ENCODE measurements at places on chromosomes 6 and 20.

- no peak for DNase-seq
Observed at GRCh38 chr6:139659711-139660110, 285.3 kb upstream of the CITED2 start.

- DNase-seq, result no peak
Observed at GRCh38 chr6:112044196-112044595, 9.7 kb upstream of the CCN6 start.

DNA sequence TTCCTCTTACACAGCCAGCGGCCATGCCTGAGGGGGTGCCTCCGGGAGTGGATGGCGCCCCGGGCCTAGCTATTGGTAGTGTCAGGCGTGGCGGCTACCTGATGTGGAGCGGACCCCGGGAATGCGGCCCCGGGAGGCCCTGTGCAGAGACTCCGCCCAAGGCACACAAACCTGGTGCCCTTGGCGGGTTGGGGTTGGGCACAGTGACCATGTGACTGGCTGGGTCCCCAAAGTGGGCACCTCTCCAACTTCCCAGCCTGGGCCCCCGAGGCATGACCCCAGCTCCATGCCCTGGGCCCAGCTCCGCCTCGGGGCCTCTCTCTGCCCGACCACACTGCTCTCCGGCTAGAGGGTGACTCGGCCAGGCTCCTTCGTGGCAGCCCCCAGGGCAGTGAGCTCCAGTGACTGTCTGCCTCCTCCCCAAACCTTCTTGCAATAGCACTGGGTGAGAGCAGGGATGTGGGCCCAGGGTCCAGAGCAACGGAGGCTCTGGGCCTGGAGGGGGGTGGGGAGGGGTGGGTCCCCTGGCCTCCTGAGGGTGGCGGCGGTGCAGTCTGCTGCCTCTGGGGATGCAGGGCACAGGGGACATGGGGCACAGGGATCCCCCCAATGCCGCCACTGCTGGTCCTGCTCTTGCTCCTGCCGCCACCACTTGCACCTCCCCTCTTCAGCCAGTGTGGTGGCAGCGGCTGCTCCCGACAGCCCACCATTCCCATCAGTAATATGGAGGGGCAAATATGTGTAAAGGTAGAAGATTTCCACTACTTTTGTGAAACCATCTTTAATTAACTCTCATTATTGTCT lies 942.9 kb upstream of the EPHA7 start:
- no peak for DNase-seq

GRCh38 chr20:58569241-58570125 lies 54.3 kb upstream of the APCDD1L start:
- DNase-seq, result no peak

- no peak for DNase-seq
Observed at GRCh38 chr6:96016334-96017069, 728 bp downstream of the FUT9 start.

DNA sequence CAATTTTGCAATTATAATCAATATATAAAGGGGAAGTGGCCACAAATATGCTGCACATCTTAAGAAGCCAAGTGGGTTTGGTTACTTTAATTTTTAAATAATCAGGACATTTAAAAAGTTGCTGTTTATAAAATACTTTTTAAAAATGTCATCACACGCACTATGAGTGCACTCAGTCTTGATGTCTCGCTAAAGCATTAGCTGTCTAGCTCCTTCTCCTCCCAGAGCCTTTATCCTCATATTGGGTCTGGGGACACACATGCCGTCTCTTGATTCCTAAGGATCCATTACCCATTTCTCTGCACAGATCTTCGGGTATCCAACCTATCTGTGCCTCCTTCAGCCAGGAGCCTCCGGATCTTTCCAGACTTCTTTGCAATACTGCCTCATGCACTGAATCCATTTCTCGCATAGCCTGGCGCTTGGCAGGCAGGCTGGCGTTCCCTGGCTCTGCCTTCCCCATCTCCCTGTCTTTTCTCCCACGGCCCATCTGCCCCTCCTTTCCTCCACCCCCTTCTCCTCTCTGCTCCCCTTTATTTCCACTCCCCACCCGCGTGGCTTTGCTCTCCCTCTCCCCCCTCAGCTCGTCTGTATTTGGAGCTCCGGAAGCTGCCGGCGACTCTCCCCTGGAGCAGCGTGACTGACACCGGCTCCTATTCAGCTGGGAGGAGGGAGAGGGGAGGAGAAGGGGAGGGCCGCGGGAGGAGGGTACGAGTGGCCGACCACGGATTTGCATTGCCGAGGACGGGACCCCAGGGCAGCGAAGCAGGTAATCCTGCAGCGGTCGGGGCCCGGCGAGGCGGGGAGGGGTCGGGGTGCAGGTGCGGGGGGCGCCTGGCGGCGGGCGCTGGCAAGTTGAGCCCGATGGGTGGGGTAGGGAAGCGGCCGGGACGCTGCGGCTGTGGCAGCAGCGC lies at the start of gene CAP2:
Gene CAP2 (plus strand): TSS at position 618 of the 914 bp plus-strand sequence. CDS start 27,961 bp downstream, outside the sequence.
- peak; percentile 47 for DNase-seq

DNA sequence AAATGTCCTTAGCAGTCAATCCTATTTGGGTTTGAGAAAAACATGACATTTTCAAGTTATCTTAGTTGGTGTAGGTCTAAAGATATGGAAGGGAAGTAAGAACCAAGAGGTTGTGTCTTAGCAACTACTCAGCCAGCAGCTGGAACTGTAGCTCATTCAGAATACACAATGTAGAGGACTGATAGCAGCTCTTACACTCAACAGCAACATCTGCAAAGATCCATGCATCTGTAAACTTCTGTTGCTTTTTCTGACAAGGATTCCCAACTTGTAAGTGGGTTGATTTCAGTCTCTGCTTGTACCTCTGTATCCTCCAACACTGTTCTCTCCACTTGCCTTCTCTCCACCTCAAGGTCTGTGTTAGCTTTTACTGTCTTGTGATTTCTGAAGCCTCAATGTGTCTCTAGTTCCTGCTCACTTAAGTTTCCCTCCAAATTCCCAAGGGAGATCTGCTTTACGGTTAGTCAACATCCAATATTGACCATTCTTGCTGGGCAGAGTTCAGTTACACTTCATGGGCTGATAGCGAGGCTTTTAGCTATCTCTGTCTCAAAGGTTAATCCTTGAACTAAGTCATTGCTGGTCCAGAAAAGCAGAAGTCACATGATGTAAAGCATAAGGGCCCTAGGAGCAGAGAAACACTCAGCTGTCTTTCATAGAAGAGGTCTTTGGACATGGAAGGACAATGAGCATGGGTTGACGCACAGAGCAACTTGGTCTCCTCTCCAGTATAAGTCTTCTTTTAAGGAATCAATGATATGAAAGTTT lies 71.6 kb upstream of the LGSN start:
- no peak for DNase-seq

DNA sequence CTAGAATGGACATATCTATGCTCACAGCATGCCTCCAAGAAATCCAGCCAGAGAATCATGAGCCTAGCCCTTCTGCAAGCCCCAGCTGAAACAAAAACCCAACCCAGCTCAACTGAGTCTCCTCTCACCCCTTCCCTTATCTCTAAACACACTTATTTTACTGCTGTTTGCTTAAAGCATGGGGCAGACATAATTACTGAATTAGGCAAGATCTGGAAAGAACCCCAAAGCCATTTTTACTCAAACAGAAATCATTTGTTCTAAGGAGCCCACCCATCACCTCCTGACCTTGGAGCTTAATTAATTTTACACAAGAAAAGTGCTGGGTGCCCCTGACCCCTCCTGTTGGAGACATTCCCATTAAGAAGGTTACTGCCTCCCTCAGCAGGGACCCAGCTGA lies 291.6 kb downstream of the MAFB start:
- DNase-seq, result no peak

DNA sequence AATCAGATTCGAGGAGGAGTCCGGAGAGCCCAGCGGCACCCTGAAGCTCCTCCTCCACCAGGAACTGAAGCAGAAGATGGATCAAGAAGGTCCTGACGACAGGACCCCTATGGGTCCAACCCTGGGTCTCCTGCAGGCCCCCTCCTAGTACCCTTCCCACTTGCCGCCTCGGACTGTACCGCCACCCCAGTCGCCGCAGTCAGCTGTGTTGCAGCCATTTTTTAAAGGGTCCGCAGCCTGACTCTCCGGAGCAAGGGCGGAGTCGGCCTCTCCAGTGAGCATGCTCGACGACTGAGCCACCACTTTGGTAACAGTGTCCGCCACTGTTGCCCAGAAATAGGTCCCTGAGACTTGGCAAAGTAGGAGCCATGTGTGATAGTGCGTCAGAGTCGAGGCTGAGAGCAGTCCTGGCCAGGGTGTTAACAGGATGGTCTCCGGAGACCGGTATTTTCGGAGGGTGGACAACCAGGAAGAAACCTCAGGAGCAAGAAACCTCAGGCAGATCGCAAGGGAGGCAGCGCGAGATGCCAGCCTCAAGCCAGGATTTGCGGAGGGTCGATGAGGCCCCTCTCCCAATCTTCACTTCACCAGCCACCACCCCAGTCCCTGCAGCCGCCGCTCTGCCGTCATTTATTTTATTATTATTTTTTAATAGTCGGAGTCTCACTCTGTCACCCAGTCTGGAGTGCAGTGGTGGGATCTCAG lies 294.6 kb upstream of the ZNF337 start:
- DNase-seq, result no peak

DNA sequence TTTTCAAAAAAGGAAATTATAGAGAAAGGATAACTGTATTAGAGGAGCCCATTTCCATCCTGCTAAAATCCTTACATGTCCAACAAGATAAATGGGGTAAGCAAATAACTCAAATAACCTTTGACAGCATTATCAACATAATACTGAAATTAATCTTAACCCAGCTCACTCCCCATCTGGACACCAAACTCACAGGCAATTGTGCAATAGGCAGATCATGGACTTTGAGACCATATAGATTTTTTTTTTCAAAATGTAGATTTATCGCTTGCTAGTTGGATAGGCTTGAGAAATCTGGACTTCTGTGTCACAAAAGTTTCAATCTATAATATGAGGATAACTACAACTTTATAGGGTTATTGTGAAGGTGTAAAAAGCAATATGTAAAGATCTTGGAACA lies 134.4 kb upstream of the ASCC3 start:
- DNase-seq, result no peak

DNA sequence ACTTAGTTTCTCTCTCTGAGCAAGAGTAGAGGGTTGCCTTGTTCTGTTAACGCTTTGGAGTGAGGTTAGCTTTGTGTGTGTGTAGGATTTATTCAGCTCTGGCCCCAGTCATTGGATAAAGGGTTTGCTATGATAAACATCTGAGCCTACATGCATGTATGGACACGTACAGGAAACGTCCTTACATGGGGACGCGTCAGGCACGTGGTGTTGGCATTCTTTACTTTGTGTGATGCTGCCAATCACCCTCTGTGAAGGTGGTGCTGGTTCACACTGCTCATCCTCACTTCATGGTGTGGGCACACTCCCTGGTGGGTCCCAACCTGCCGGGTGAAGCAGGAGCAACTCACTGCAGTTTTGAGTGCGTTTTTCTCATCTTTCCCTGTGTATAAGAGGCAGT lies 53.4 kb upstream of the CD93 start:
- DNase-seq, result peak; percentile 39

DNA sequence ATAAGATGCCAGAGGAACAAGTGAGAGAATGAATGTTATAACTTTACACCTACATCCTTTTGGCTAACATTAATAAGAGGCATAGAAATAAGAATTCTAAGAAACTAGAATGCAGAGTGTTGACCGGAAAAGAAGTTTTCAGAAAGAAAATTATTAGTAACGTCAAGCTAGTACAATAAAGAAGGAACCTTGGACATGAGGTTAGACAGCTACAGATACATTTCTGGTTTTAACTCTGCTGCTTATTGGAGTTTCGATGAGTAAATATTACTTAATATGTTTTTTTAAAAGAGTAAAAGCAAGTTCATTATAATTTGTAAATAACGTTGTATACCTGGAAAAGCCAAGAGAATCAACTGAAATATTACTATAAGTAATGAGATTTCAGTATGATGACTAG lies 22.7 kb downstream of the TAB2 start:
- DNase-seq, result no peak

- DNase-seq, result no peak
Observed at GRCh38 chr6:70162972-70163371, 139.9 kb downstream of the COL9A1 start.

DNA sequence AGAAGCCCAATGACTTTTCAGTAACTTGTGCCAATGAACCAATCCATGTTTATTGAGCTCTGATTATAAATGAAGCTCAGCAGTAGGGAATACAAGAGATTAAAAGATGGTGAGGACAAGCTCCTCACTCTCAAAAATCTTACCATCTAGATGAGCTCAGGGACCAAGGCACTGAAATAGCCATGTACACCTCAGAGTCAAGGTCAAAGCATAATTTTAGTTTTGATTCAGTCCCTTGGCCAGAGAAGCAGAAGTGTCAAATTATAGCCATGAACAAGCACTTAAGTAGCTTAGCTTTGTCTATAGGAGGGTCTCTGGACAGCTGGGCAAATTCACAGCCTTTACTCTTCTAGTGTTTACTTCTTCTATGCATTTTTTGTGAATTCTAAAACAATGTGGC lies 131.0 kb upstream of the DTNBP1 start:
- no peak for DNase-seq

Data from T47D (cell line).